ENCODE measurements at places on chromosomes 12 and 14.
A peak's percentile ranks its signal among the peaks of the same experiment; 100 is the strongest.

GRCh38 chr14:63011623-63012022 lies 33.6 kb downstream of the KCNH5 start:
- DNase-seq, result no peak

DNA sequence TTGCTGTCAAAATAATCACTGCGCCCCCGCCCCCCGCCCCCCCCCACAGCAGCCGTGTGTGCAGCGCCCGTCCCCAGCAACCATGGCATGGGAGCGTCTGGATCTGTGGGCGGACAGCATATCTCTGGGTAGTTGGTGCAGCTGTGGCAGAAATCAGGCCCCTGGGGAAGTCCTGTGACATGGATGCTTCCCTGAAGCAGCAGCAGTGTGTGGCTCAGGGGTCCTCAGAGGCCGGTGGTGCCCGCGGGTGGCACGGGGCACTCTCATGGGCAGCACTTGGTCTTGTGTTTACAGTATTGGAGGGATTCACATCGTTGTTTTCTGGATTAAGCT lies 19.2 kb downstream of the XRCC3 start:
- no peak for DNase-seq

DNA sequence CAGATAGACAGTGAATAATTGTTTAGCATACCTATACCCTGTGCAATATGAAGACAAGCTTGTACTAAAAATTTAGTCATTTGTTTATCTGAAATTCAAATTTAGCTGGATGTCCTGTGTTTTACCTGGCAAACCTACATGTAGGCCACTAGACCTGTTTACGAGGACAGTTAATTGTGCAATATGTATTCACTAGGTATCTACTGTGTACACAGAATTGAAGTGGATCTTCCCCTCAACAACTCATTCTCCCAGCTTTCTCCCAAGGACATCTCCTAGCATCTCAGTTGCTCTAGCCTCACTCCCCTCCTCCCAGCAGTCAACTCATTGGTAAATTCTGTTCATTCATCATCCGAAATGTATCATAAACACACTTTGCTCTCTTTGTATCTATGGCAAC lies 25.3 kb downstream of the AK7 start:
- DNase-seq, result no peak

GRCh38 chr14:80047761-80048160 lies 163.5 kb downstream of the DIO2 start:
- DNase-seq, result no peak

DNA sequence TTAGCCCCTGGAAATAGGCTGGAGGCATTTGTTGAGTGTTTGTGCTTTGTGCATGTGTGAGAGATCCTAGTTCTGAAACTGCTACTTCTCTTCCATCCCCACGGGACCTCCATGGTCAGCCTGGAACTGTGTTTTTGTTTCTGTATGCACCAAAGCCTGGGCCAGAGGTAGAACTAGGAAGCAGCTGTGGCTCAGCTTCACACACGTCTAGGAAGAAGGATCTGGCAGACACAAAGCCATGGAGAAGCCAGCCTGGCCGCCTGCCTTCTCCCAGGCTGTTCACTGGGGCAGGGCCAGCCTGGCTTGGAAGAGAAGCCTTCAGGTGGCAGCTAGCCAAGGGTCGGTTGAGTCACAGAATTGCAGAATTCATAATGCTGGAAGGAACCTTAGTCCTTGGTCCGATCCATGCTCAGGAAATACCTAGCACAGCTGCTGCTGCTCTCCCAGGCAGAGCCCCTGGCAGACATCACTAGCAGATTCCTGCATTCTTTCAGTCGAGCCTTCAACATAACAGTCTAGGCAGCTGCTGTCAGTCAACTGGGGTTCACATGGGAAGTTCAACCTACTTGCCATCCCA lies 27.0 kb downstream of the RIN3 start:
- no peak for DNase-seq

DNA sequence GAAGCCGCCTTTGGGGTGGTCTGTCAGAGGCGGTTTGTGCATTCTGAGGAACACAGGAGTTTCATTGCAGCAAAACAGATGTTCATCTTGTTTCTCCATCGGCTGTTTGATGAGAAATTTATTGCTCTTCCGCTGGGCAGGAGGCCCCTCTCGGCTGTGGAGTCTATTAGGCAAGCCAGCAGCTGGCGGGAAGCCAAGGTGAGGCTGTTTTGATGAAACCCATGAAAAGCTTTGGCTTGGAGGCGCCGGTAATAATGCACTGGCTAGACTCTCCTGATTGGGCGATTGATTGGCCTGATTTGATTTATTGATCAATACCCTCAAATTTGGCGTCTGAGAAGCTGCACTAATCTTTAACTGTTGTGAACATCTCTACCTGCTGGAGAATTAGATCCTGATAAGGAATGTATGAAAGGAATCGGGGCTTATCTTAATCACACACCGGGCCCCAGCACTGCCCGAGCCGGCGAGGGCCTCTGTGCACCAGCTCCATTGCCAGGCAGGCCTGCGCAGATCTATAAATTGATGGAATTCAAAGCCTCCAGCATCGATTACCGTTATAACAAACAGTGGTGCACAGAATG lies 187.7 kb downstream of the PHETA1 start:
- DNase-seq, result peak; percentile 94

DNA sequence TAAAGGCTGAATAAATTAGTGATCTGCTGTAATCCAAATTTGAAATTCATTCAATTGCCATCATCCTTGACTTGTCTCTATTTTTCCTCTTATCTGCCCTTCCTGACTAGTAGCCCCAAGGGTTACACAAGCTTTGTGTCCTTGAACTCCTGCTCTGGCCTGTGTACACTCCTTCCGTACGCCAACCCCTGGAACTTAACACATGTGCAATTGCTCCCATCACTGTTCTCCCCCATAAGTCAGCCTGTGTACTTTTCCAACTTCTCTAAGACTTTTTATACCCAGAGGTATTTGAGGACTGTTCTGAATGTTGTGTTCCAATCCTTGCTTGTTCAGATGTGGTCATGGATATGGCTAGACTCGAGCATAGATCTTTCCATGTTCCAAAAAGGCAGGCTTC lies 171.1 kb upstream of the G2E3 start:
- no peak for DNase-seq

DNA sequence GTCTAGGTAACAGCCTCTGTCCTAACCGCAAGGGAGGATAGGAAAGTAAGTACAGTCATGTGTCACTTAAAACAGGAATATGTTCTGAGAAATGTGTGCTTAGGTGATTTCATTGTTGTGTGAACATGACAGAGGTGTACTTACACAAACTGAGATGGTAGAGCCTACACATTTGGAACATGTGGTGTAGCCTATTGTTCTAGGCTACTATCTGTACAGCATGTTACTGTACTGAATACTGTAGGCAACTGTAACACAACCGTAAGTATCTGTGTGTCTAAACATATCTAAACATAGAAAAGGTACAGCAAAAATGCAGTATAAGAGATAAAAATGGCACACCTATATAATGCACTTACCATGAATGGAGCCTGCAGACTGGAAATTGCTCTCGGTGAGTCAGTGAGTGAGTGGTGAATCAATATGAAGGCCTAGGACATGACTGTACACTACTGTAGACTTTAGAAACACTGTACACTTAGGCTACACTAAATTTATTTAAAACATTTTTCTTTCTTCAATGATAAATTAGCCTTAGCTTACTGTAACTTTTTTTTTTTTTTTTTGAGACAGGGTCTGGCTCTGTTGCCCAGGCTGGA lies 13.2 kb upstream of the MDM2 start:
- no peak for DNase-seq

- DNase-seq, result no peak
Observed at GRCh38 chr12:52952076-52952801, 3.3 kb downstream of the KRT18 start.

- DNase-seq, result no peak
Observed at GRCh38 chr12:113757221-113758002, 208.7 kb downstream of the RBM19 start.

DNA sequence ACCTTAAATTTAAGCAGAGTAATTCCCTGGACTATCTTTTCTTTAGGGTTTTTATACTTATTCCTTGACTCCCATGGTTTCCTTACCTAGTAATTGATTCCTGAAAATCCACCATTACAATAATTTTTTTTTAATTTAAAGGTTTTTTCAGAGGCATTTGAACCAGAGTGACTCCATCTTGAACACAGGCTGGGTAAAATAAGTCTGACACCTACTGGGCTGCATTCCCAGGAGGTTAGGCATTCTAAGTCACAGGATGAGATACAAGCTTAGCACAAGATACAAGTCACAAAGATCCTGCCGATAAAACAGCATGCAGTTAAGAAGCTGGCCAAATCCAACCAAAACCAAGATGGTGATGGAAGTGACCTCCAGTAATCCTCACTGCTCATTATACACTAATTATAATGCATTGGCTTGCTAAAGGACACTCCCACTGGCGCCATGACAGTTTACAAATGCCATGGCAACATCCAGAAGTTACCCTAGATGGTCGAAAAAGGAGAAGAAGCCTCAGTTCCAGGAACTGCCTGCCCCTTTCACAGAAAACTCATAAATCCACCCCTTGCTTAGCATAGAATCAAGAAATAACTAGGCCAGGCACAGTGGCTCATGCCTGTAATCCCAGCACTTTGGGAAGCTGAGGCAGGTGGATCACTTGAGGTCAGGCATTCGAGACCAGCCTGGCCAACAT lies 53.6 kb downstream of the SLC25A21 start:
- no peak for DNase-seq

DNA sequence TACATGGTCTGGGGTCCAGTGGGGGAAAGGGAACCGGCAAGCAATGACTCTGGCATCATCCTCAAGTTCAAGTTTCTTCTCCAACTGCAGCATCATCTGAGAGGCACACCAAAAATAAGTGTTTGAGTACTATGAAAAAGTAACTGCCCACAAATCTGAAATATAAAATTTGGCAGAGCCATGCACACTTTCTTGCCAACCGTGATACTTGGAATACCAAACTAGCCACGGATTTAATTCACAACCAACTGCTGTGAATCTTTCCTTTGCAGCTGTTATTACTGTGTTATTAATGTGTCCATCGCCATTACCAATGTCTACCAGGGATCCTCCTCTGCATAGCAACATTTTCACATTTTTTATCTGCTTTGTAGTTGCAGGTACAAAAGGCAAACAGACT lies 74.6 kb downstream of the GXYLT1 start:
- no peak for DNase-seq

GRCh38 chr12:66636771-66637170 lies 42.1 kb downstream of the GRIP1 start:
- DNase-seq, result no peak

Data from hematopoietic multipotent progenitor cell (in vitro differentiated cells).